ENCODE measurements at places on chromosomes 12 and 14.

GRCh38 chr12:79692860-79693577 lies 2.3 kb upstream of the PAWR start:
- no peak for DNase-seq

DNA sequence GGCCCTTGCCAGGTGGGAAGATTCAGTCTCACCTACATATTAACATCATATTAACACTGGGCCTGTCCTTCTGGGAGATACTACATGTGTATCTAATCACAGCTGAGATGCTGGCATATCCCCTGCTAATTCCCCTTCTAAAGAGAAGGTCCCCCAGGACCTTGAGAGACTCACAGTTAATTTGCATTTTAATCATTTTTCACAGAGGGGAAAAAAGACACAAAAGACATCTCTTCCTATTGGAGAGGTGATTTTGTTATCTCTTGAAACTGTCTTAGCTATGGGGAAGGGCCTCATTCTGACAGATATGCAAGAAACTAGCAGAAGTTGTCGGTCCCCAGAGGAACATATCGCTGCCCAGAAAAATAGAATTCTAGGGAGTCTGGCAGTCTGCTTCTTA lies 7.5 kb downstream of the C14orf132 start:
- no peak for DNase-seq

GRCh38 chr14:55884819-55885218 lies 233.4 kb upstream of the PELI2 start:
- DNase-seq = peak; percentile 11

- DNase-seq = no peak
Measured at GRCh38 chr14:87745507-87746118, 247.4 kb downstream of the GALC start.

DNA sequence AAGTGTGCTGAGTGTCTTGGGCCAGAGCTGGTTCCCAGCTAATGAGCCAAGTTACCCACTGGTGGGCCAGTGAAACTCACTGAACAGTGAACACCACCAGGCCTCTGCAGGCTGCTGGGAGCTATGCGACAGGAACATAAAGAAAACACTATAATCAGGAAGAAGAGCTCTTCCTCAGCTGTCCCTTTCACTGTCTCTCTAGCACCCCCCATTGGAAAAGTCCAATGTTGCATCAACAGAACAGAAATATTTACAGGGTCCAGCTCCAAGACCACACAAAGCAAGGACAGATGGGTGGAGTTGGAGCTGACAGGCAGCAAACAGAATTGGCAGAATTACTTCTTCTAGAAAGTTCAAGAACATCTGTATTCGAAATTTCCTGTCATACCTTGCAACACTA lies 903.6 kb upstream of the TMEM132C start:
- no peak for DNase-seq

- DNase-seq = no peak
Measured at GRCh38 chr12:48817873-48818830, at the start of gene CACNB3. Gene CACNB3, plus strand, starts transcription at chr12:48818496. Its CDS starts 434 bp downstream, at chr12:48818930.

GRCh38 chr14:53953002-53953827 lies 3.4 kb downstream of the BMP4 start:
- no peak for DNase-seq

DNA sequence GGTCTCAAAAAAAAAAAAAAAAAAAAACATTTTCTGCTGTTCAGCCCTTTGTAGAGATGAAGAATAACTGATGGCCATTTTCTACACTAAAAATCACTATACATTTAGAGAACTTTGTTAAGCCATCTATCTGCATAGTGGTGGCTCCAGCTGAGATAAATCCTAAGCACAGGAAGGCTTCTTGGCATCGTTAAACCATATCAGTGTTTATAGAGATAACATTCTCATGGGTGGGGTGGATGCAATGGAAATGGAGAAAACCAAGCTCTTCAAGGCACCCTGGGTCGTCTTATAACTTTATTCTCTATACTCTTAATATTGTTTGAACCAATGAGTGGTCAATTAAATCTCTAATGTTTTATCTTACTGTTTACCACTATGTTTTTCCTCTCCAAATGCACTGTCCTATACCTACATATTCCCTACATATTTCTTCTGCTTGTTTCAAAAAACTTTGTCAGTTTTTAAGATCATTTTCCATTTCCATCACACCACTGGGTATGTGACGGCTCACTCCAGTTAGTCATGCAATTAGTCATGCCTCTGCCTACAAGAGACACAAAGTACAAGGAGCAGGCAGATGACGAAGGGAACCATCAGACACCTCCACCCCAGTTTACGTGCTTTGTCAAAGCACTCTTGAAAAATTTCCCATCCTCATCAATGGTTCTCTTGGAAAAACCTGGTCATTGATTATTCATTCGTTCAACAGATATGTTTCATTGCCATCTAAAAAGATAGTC lies 119.3 kb upstream of the OVCH1 start:
- no peak for DNase-seq

DNA sequence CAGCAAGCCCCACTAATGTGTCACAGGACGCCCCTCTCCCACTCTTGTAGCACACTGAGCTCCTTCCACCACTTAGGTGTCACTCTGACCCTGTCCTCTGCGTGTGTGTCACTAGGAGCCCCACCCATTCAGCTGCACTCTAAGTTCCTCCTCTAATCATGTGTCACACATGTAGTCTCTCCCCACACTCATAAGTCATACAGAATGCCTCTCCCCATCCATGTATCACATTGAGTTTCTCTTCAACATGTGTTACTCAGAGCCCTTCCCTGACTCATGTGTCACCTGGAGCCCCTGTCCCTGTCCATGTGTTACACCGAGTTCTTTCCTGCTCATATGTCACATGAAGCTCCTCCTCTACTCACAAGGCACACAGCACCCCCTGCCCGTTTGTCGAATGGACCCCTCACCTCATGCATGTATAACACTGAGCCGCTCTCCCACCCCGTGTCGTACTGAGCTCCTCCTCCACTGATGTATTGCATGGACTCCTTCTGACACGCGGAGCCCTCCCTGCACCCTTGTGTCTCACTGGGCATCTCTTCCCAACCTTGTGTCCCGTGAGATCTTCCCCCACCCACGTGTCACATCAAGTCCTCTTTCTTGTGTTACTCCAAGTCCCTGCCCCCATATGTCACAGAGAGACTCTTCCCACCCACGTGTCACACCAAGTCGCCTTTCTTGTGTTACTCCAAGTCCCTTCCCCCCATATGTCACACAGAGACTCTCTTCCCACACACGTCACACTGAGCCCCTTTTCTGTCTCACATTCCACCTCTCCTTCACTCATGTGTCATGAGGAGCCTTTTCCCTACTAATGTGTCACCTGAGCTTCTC lies 31.0 kb downstream of the RTL1 start:
- DNase-seq = no peak

- DNase-seq = no peak
Measured at GRCh38 chr12:55743406-55744339, 751 bp downstream of the GDF11 start.

- DNase-seq = no peak
Measured at GRCh38 chr12:117030187-117030900, 68.9 kb downstream of the TESC start.

- no peak for DNase-seq
Measured at GRCh38 chr12:123058481-123058880, 78.0 kb downstream of the ARL6IP4 start.

DNA sequence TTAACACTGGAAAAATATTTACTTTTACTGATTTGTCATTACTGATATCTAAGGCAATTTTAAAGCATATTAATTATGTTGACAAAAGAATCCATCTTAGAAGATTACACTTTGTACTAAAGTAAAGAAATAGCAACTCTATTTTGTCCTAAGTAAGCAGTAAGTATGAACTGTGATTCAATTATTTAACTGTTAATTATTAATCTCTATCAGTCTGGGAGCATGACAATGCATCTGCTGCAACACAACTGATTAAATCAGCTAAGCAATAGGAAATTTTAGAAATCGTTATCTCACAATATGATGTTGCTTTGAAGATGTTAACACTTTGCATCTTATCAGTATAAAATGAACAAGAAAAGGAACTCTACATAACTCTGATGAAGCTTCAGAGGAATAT lies 172.3 kb downstream of the DPY19L2 start:
- DNase-seq = no peak

DNA sequence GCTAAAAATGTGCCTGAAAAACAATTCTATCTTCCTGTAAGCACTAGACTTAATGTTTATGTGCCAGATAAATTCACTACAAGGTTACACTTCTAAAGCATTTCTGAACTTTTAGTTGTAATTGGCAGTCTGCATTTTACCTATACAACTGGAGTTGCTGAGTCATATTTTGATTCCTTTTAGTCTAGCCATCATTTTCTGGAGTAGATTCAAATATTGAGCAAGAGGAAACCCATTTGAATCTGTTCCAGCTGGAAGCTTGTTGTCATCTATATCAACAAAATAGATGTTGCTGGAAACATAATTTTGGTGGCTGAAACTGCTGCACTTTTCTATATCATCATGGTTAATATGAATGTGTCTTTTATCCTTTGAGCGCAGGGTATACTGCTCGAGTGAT lies 122.2 kb upstream of the CCDC175 start:
- no peak for DNase-seq

- DNase-seq = no peak
Measured at GRCh38 chr14:54776361-54777001, 126.1 kb downstream of the GCH1 start.

DNA sequence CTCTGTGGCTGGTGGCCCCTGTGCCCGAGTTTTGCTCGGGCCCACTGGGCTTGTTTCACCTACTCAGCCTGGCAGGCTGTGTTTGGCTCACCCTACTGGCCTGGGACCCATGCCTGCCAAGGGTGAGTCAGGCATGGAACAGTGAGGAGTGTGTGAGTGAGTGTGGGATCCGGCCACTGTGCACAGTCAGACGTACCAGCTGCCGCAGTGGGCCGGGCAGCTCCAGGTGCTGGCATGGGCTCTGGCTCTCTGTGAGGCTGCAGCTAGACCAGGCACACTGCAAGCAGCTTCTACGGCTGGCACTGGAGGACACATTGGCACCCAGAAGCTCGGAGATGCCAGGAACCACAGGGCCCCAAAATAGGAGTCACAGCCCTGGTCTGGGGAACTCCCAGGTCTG lies 40.6 kb downstream of the HSD17B6 start:
- DNase-seq = peak; percentile 6

DNA sequence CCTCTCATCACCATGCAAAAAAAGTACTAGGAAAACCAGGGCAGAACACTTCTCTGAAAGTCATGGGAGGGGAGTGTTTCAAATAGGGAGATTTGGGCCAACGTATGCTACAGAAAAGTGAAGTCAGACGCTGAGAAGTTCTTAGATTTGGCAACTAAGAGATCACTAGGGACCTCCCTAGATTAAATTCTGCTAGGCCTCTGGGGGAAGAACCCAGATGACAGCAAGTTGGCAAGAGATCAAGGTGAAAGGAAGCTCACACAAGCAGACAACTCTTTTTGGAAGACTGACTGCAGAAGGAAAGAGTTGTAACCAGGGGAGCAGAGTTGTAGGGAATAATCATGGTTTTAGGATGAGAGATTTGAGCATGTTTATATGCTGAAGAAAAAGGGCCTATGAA lies 20.7 kb downstream of the IQSEC3 start:
- no peak for DNase-seq

DNA sequence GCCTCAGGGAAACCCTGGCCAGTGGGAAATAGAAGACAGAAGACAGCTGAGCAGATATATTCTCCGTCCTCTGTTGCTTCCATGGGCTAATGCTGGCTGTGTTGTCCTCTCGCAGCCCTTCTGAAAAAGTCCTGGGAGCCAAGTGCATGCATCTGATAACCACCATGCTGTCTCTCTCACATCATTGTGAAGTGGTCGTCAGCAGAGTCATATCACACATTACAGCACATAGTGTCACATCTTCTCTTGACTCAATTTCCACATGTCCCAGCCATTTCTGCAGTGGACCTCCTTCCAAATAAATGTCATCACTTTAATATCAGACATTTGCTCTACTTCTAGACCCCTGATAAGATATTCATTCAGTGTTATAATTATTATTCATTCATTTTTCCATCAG lies 3.8 kb downstream of the TAS2R20 start:
- DNase-seq = no peak

All from GM04503 (cell line).